ENCODE measurements at places on chromosomes 12 and 14.

DNA sequence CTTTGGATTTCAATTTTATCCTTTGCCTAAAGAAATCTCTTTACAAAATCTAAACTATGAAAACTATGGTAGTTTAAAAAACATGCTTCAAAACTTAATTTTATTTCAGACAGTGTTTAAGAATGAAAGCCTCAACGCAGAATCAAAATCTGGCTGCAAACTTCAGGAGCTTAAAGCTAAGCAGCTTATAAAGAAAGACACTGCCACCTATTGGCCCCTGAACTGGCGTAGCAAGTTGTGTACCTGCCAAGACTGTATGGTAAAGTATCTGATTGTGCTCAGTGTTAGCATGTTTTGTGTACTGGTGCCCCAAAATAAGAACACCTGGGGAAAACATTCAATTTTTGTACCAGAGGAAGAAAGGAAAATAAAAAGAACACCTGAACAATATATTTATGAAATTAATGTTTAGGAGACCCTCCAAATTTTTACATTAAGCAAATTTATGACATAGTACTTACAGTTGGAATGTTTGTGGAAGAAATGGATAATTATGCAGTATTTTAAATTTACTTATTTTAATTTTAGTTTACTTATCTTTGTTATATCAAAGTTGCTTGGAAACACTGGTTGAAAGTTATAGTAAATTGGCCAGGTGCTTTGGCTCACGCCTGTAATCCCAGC is 12.2 kb downstream of the UBR7 start:
- DNase-seq = peak; percentile 73

- DNase-seq = no peak
These were observed 568.7 kb downstream of the RPS29 start for GRCh38 chr14:49017447-49017846.

DNA sequence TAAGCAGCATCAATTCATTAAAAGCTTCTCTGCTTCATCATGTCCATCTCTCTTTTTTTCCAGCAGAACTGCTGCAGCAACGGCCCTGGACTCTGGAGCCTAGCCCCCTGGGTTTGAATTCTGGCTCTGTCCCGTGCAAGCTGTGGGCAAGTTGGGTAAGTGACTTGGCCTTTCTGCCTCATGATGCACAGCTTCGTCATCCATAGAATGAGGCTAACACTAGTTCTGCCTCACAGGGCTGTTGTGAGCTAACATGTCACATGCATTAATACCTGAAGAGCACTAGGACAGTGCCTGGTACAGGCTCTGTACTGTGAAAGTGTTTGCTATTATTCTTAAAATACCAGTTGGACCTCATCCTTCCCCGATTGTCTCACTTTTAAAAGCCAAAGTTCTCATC is 4.2 kb downstream of the KRT82 start:
- no peak for DNase-seq

DNA sequence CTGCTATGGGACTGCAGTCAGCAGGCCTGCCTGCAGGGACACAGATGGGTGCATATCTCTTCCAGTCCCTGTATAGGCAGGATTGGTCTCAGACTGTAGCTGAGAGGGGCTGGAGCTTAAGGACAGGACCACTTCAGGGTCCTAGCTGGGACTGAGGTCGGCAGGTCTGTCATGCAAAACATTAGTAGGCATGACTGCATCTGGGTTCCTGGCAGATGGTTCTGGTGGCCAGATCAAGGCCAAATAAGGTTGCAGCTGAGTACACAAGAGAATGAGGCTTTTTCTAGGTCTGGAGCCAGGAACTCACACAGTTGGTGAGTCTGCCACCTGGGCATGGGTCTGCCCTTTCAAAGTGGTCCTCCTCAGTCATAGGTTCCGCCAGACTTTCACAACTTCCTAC is 155.8 kb downstream of the TPH2 start:
- no peak for DNase-seq

- DNase-seq = no peak
These were observed 81.3 kb downstream of the WDR20 start for GRCh38 chr14:102221026-102221425.

- DNase-seq = no peak
These were observed 161.7 kb upstream of the RTL1 start for GRCh38 chr14:101065246-101065645.

- no peak for DNase-seq
These were observed 540.5 kb downstream of the DIO2 start for GRCh38 chr14:79670811-79671210.

GRCh38 chr12:8145754-8146441 is 10.9 kb upstream of the ZNF705A start:
- no peak for DNase-seq

GRCh38 chr12:115297445-115297844 is 613.5 kb upstream of the TBX3 start:
- DNase-seq = no peak

- peak; percentile 54 for DNase-seq
These were observed 1.1 kb downstream of the PDE3A start for GRCh38 chr12:20369305-20370013.
